ENCODE measurements at places on chromosomes 4 and X.

- no peak for DNase-seq
Observed at GRCh38 chr4:5168891-5169290, 117.6 kb downstream of the STK32B start.

DNA sequence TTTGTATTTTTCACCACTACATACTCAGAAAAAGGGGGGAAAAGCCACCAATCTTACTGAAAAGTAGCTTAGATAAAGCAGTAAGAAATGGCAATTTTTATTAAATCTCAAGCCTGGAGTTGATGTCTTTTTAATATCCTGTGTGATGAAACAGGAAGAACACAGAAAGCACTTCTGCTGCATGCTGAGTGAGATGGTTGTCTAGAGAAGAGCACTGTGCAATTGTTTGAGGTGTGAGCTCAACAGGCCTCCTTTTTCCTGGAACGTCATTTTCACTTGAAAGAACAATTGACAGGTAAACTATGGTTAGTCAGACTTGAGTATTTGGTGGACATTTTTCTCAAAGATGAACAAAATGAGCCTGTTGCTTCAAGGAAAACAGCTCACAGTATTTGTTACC, 73.9 kb downstream of the RTL5 start:
- no peak for DNase-seq

GRCh38 chr4:85106166-85106565, 139.7 kb upstream of the WDFY3 start:
- DNase-seq = no peak

GRCh38 chrX:100379388-100379986, 30.6 kb downstream of the PCDH19 start:
- peak; percentile 55 for DNase-seq

- no peak for DNase-seq
Observed at GRCh38 chr4:104418286-104418685, 76.4 kb downstream of the CXXC4 start.

GRCh38 chrX:100648458-100649417, 4.7 kb downstream of the SRPX2 start:
- DNase-seq = peak; percentile 67

DNA sequence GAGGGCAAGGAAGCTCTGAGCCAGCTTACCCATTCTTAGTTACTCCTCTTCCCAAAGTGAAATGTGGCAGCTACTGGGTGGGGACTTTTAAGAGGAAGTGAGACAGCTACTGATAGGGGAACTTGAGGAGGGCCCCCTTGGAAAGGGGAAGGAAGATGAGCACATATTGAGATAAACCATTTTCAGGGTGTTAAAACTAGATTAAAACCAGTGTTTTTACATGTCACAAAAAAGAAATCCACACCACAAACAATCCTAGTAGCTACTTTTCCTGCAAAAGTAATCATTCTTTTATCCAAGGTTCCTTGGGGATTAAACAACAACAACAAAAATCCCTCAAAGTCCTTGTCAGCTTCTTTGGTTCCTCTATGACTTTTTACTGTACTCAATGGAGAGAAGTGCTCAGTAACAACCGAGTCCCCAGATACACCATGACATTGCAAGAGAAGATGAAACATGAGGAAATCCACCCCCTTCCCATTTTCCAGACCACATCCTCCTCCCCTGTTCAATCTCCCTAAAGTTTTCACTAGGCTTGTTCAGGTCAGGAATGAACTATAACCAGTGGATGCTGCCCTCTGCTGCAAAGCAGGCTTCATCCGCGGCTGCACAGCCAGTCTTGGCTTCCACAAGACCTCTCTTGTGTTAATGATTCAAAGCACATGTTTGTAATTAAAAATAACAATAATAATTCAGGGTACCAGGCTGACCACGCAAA, 113.5 kb upstream of the TMEM164 start:
- no peak for DNase-seq

DNA sequence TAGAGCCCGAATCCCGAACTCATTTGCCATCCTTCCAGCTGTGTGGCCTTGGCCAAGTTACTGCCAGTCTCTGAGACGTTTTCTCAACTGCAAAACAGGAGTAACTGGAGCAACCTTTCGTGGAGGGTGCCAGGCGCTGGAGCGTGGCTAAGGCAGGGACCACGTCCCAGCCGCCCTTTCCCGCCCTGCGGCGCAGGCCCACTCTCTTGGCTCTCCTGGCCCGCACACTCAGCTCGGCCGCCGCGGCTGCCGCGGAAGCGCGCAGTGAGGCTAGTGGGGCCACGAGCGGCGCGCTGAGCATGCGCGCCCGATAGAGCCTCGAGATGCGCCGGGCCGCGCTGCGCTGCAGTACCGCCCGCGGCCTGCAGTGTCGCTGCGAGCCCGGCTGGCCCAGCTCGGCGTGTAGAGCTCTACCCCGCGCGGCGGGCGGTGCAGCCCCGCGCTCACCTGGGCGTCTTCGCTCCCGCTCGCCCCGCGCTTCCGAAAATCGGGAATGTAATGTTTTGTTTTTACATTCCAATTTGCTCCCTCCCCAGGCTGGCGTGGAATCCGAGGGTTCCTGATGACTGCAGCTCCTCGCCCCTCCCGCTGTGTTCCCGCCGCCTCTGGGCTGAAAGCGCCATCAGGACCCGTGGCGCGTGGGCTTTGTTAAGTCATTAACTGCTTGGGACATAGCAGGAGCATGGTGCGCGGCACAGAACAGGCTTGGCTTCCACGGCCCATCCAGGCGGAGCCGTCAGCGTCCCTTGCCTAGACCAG, 4.0 kb upstream of the ZNF518B start:
- DNase-seq = peak; percentile 17

DNA sequence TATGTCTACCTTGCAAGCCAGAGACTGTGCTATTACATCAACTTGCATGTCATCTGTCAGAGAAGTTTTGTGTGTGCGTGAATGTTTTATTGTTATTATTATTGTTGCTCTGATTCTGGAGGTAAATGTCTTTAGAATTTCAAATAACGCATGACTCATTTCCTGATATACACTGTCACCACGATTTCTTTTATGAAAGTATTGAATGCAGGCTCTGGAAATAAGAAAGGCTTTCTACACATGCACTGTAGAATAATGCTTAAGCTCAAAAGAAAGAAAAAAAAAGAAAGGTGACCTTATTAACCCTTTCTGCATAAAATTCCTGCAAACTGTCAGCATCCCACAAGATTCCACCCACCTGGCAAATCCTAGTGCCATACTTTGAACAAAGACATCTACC, 632.9 kb downstream of the ZNF674 start:
- no peak for DNase-seq

GRCh38 chr4:10192331-10192730, 75.7 kb upstream of the WDR1 start:
- DNase-seq = no peak

GRCh38 chr4:109588176-109588575, 28.1 kb downstream of the MCUB start:
- DNase-seq = no peak

DNA sequence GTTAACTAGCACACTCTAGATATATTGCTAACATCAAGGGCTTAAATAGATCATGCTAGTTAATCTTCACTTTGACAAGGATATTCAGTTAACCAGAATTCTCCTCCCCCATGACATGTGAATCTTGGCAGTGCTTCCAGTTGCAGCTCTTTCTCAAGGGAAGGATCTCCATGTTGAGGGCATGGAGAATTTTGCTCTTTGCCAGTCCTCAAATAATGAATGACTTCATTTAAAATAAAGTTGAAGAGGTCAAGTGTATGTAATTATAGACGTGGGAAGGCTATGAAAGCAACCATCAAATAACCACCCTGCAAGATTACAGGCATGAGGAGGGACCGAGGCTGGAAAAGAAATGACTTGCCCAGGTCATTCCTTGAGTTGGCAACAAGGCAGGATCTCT, 87.3 kb upstream of the CPEB2 start:
- DNase-seq = no peak

GRCh38 chrX:136629084-136629750, 18.7 kb upstream of the CD40LG start:
- no peak for DNase-seq

DNA sequence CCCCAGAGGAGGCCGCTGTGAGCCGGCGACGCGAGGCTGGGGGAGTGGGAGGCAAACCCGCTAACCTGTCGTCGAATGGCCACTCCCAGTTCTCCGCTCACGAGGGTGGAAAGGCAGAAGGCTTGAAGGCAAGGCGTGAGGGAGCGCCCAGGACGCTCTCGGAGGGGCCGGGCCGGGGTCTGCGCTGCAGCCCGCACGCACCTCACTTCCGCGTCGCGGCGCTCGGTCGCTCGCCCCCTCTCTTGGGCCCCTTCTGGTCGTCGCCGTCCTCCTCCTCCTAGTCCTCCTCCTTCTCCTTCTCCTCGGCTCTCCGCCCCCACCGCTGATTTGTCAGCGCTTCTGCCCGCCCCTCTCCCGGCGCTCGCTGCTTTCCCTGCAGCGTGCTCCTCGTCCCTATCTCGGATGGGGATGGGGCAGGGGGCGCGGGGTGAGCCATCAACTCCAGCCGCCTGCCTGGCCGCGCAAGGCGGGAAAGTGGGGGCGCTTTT, at the start of gene SNCA:
SNCA (minus strand) TSS at position 265 of the 488 bp plus-strand sequence. CDS start 1,494 bp downstream, outside the sequence.
- peak; percentile 89 for DNase-seq

DNA sequence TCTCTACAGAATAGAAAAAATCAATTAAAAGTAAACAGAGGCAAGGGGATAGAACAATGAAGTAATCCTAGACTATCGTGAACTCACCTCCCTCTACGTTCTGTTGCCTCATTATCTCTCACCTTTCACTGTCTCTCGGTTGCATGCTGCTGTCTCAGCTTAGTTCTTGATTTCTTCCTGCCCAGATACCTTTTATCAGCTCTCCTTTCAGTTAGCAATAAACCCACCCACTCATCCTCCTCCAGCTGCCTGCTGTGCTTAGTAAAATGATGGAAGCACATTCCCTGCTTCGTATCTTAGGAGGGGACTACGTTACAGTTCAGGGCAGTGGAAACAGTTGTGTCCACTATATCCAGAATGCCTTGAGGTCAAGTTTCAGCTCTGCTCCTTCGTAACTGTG, 1709.5 kb upstream of the AGA start:
- no peak for DNase-seq

DNA sequence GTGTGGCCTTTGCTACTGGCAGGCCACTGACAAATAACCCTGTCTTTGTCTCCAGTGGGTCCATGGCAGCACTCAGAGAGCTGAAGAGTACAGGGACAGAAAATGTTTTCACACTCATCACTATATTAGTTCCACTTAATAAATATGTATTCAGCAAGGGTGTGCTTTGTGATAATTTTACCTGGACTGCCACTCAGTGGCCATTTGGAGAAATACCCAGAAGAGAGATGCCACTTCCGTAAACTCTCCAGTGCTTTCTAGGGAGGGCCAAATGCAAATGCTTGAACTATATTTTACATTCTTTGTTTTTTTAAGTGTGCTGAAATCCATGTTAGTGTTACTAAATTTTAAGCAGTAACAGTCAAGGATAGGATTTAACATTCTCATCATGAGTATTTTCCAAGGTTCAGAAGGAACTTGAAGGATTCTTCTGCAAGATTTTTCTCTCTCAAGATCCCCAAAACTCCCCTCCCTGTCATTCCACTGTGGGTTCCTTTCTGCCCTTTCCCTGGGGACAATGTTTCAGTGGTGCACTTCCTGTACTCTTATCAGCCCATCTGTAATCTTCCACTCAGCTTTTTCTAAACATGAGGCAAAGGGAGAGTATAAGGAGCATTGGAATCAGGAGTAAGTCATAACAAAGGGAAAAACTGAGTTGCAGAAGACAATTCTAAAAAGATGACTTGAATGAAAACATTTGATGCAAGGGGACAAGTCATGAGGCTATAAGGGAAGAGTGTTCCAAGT, 46.0 kb downstream of the TFDP3 start:
- DNase-seq = peak; percentile 57

DNA sequence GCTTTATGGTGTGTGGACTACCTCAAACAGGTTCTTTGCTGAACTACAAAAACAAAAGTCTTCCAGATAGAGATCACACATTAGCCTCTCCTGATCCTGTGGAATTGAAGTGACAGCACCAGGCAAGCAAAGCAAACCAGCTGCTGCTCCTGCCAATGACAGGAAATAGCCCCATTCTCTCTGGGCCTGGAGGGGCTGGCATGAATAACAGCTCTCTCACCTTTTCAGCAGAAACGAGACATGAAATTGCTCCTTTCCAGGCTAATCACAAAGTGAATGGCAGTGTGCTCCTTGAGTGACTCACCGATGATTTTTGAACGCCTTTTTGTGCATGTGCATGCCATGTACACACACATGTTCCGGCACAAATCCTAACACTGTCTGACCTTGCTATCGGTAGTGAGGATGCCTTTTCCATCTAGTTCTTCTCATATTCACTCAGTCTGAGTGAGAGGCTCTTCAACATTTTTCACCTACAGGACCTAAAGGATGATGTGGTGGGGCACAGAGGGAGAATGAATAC, 24.4 kb downstream of the MFAP3L start:
- DNase-seq = no peak

DNA sequence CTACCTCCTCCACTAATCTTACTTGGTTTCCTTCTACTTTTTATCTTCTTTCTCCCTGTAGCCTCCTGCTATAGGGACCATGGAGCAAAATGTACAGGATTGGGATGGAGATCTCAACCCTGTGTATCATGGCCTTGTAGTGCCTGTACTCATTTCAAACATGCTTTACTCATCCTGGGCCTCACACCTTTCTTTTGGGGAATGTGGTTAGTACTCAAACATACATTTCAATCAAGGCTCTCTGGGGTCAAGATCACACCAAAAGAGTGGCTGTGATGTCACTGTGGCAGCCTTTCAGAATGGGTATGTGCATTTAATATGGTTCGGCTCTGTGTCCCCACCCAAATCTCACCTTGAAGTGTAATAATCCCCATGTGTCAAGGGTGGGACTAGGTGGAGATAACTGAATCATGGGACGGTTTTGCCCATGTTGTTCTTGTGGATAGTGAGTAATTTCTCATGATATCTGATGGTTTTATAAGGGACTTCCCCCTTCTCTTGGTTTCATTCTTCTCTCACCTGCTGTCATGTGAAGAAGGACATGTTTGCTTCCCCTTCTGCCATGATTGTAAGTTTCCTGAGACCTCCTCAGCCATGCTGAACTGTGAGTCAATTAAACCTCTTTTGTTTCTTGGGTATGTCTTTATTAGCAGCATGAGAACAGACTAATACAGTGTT, 205.1 kb downstream of the RASL11B start:
- no peak for DNase-seq

- DNase-seq = no peak
Observed at GRCh38 chr4:86704601-86705000, 110.5 kb downstream of the PTPN13 start.

- no peak for DNase-seq
Observed at GRCh38 chr4:117162976-117163375, 77.6 kb upstream of the TRAM1L1 start.

- DNase-seq = peak; percentile 5
Observed at GRCh38 chrX:77597090-77597489, 149.9 kb downstream of the FGF16 start.
